NCI-H1694 (cell line): ENCODE measurements at places on chromosomes 11 and 22.
A peak's percentile ranks its signal among the peaks of the same experiment; 100 is the strongest.

- DNase-seq: no peak
Measured at GRCh38 chr11:108984523-108984922, 319.7 kb downstream of the DDX10 start.

DNA sequence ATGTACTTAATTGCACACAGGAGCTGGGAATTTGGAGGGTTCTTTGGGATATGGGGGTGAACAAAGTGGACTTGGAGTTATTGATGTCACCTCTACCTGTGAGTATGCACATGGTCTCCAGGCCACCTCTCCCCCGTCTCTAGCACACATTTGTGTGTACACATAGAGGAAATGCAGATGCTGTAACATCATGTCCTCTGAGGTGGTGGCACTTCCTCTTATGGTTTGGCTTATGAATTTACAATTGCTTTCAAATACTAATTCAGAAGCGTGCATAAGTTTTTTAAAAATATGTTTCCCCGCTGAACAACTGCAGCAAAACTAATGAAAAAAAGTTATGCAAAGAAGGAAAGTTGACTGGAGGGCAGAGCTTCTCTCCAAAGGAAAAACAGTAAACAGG, 152.0 kb upstream of the TENM4 start:
- no peak for DNase-seq

DNA sequence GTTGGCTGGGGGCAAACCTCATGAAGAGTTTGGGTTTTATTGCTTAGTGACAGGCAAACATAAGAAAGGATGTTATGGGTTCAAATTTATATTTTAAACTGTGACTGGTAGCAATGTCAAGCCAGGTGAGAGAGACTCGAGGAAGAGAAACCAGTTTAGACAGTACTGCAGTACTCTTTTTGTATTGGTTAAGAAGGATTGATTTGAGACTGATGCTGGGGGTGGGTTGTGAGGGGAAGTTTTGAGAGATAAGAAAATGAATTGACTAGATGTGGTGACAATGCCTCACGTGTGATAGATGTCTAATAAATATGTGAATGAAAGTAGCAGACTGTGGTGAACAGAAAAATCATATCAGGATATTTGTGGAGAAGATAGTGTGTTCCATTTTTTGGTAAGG, 142.4 kb downstream of the DDX10 start:
- no peak for DNase-seq

DNA sequence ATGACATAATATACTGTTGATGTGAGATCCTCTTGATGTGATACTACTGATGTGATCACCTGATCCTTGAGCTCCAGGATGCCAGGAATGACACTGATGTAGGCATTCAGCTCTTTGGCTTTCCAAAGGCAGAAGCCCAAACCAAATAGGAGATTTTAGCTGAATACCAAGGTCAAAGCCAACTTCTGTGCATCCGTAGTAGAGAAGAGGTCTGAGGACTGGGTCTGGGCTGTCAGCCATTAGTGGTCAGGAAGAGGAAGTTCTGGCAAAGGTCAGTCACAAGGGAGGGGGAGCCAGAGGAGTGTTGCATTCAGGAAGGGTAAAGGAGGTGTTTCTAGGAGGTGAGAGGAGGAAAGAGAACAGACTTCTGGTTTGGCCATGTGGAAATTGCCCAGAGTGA, 53.4 kb upstream of the PARVG start:
- no peak for DNase-seq

GRCh38 chr22:36332623-36333332, 55.0 kb downstream of the MYH9 start:
- DNase-seq: no peak

DNA sequence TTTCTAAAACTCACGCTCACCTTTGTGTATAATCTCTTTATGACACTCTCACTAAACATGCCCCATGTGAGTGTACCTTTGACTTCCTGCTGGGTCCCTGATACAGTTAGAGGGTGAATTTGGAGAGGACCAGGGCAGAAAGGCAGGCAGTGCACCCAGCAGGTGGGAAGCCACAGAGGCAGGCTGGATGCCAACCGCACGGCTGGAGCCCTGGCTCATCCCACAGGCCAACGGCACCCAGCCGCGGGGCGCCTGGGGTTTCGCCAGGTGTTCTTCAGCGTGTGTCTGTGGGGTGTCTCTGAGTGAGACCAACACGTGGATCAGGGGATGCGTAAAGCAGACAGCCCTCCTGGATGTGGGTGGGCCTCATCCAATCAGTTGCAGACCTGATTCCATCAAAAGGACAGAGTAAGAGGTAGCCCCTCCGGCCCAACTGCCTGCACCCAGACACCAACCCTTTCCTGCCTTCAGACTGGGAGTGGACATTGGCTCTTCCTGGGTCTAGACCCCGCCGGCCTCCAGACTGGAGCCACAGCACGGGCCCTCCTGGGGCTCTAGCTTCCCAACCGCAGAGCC, 51.6 kb downstream of the DHCR7 start:
- DNase-seq: no peak

GRCh38 chr11:79949574-79949973, 508.7 kb upstream of the TENM4 start:
- no peak for DNase-seq

- DNase-seq: no peak
Measured at GRCh38 chr11:1057806-1058205, 16.9 kb upstream of the MUC2 start.

DNA sequence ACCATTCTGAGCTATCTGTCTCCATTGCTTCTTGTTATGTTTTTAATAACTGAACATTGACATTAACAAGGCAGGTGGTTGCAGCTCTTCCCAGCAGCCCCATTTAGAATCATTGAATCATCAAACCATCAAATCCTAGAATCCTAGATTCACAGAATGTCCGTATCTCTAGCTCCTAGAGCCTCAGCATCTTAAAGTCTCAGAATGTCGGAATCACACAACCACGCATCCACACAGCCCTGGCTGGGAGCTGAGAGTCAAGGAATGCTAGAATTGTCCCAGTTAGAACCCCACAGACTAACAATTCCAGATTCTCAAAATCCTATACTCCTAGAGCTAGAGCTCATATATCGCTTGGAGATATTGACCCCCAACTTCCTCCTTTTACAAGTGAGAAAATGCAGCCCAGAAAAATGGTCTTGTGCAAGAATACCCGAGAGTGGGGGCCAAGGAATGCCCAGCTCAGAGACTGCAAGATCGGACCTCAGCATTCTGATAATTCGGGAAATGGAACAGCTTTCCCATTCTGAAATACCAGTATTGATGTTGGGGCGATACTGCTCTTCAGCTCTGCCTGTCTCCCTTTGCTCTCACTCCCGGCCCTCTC, 38.8 kb downstream of the PDE2A start:
- DNase-seq: no peak

DNA sequence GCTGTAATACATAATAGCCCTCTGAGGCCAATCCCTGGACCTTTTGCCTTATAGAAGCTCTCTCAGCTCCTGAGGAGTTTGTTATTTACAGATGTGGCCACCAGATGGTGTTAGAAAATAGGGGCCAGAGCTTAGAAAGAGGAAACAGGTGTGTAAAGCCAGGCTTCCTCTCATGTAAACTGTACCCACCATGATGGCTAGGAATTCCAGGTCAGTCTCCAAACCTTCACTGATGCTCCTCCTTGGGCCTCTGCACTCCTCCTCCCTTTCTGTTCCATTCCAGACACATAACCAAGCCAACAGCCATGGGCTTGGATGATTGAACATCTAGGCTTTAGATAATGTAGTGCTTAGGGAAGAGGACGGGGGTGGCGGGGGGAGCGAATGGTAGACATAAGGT, 39.7 kb downstream of the USP35 start:
- DNase-seq: peak; percentile 17

GRCh38 chr22:25570486-25570885, 6.0 kb downstream of the GRK3 start:
- no peak for DNase-seq

DNA sequence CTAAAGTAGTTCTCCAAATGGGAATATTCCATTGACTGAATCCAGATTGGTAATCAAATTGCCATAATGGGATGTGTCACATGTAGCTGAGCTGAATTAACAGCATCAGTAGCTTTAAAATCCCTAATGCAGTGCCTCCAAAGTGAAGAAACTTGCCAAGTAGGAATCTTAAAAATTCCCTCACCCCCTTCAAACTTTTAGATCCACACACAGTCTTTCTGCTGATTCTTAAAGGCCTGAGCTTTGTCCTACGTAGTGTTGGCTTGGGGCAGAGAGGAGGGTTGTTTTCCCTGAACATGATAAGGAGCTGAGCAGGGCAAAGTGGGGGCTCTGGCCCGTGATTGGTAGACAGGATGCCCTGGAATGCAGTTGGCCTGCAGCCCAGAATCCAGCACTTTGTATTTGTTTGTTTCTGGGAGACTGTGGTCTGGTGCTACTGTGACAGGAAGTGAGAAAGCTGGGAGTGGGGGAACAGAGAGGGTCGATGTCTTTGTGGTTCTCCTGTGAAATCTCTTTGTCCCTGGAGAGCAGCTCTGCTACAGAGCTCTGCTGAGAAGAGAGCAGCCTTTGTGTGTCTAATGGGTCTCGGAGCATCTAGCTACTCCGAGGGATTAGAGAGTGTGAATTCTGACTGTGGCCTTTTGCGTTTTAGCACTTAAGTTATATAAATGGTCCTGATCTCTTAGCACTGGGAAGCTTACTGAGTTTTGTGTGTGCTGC, 16.9 kb downstream of the CTNND1 start:
- no peak for DNase-seq
